ENCODE measurements at places on chromosomes 2 and 18. TPM values are rescaled to one million over a fixed set of nuclear protein-coding genes. Genes with fewer than 3 reads are reported as not detected.

DNA sequence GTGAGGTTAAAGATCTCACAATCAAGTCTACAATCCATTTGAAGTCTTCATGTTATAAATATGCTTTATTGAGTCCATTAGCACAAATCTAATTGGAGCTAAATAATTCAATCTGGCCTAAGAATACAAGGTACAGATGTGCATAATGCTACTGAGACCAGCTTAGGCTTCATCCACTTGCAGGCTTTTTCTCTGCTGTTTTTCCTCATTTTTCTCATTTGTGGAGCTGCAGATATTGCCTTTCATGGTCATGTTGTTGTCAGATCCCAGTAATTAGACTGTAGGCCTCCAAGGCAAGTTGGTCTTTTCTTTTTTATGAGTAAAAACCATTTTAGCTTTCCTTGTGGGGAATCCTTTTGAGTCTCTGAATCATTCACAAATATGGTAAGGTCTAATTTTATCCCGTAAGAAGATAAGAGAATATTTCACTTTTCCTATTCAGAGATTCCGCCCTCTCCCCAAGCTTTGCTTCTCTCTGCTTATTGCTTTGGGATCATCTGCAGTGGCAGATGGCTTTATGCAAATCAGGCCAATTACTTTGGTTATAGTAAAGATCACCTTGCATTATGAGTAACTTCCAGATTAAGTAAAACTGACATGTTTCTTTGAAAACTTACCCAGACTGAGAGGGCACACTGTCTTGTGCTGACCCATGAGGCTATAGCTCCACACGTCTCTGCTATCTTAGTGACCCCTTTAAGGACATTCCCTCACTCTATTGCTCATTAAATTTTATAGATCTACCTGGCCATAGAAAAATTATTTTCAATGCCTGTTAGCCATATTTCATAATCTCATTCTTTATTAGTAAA, 80.9 kb downstream of the MGAT5 start:
- peaks cover 25% of the 10 kb centered on the region for H3K36me3 ChIP-seq
- H3K4me1 ChIP-seq: peaks cover 3% of the 10 kb centered on the region
- no peak for DNase-seq
- no peaks in the 10 kb centered on the region for H3K27me3 ChIP-seq
- no peak overlapping the region for H3K27ac ChIP-seq

- H3K4me3 ChIP-seq: no peak overlapping the region
- no peaks in the 10 kb centered on the region for H3K36me3 ChIP-seq
- H3K27ac ChIP-seq: no peak overlapping the region
- no peak for DNase-seq
- peaks cover 5% of the 10 kb centered on the region for H3K4me1 ChIP-seq
- peaks cover 36% of the 10 kb centered on the region for H3K27me3 ChIP-seq
These were observed 495 bp upstream of the GULP1 start for GRCh38 chr2:188291142-188291616.

- H3K36me3 ChIP-seq: no peaks in the 10 kb centered on the region
- H3K27ac ChIP-seq: no peak overlapping the region
- no peaks in the 10 kb centered on the region for H3K4me1 ChIP-seq
- DNase-seq: no peak
These were observed 161.3 kb downstream of the MEIS1 start for GRCh38 chr2:66596256-66596655.

Gene SP140
- 151 TPM for total RNA-seq

- peak overlapping the region; percentile 92 for H3K27ac ChIP-seq
- peak overlapping the region; percentile 48 for H3K4me3 ChIP-seq
- peaks cover 64% of the 10 kb centered on the region for H3K36me3 ChIP-seq
- DNase-seq: peak; percentile 55
These were observed 67.9 kb downstream of the POLR1A start for GRCh38 chr2:86037795-86038192.

- no peaks in the 10 kb centered on the region for H3K4me1 ChIP-seq
- DNase-seq: no peak
- H3K27ac ChIP-seq: no peak overlapping the region
These were observed 306.5 kb upstream of the ZNF521 start for GRCh38 chr18:25658476-25658875.

Gene SH3RF3
- total RNA-seq: 0.33 TPM

DNA sequence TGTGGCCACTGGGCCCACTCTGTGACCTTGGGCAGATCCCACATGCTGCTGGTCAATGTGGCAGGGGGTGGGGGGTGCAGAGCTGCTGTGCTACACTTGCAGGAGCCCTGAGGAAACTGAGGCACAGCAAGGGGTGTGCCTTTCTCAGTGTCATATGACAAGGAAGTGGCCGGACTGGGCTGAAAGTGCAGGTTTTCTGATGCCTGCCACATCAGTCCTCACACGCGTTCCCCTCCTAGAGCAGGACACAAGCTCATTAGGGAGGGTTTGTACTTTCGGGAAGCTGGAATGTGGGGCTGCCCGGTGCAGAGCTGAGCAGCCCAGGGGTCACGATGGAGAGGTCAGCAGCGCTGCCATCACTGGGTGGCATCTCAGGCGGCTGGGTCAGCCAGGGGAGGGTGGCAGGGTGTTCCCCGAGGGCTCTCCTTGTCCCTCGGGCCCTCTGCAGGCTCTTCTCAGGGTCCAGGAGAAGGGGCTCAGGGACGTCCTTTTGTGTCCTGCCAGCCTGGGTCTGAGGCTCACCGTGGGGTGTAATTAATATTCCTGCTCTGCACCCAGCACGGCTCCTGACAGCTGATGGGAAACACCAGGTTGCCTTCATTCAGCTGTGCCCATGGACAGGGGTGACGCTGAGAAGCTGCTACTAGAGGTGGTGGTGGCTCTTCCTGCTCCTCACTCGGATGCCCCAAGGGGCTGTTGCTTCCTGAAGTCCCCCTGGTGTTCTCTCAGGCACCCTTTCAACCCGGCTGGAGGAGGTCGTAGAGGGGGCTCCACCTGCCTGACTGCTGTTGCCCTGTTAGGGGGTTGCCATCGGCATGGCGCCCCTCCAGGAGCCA, 62.1 kb upstream of the HDAC4 start:
- H3K27me3 ChIP-seq: peaks cover 1% of the 10 kb centered on the region
- H3K4me3 ChIP-seq: no peak overlapping the region
- DNase-seq: peak; percentile 6
- H3K36me3 ChIP-seq: no peaks in the 10 kb centered on the region

Gene HRH4
- total RNA-seq: 0.65 TPM

GRCh38 chr2:210577263-210578071, 21.1 kb downstream of the CPS1 start:
- H3K27me3 ChIP-seq: no peaks in the 10 kb centered on the region
- H3K4me1 ChIP-seq: no peaks in the 10 kb centered on the region
- no peak overlapping the region for H3K27ac ChIP-seq
- DNase-seq: no peak
